Upper lobe of right lung (tissue), 1 donor: ENCODE measurements at places on chromosomes 6 and 20. TPM values are rescaled to one million over a fixed set of nuclear protein-coding genes. Genes with fewer than 3 reads are reported as not detected.

- no peak overlapping the region for H3K27ac ChIP-seq
- no peak overlapping the region for H3K4me3 ChIP-seq
- H3K4me1 ChIP-seq = no peaks in the 10 kb centered on the region
Measured at GRCh38 chr6:113893451-113893850, 36.3 kb downstream of the MARCKS start.

GRCh38 chr6:52475307-52475706 is 55.2 kb downstream of the EFHC1 start:
- H3K4me1 ChIP-seq = no peaks in the 10 kb centered on the region
- no peak overlapping the region for H3K27ac ChIP-seq

Gene BLOC1S5
- total RNA-seq = 10.7 TPM

GRCh38 chr20:57835074-57835452 is 125.2 kb upstream of the PMEPA1 start:
- no peak overlapping the region for H3K27ac ChIP-seq
- no peaks in the 10 kb centered on the region for H3K4me1 ChIP-seq
- no peaks in the 10 kb centered on the region for H3K36me3 ChIP-seq
- DNase-seq = no peak
- H3K27me3 ChIP-seq = no peaks in the 10 kb centered on the region

DNA sequence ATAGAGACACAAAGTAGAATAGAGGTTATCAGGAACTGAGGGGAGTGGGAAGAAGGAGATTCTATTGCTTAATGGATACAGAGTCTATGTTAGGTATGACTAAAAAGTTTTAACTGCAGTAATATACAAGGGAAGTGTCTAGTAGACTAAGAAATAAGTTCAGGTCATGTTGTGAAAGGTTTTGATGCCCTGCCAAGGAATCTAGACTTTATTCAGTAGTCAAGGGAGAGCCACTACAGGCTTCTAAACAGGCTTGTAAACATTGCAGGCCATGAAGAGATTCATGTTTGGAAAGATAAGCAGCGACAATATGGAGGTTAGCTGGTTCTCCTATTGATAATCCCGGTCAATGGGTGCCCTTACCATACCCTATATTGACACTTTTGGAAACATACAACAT is 352.8 kb upstream of the SOX4 start:
- H3K27ac ChIP-seq = no peak overlapping the region
- no peak overlapping the region for H3K4me3 ChIP-seq
- H3K27me3 ChIP-seq = no peaks in the 10 kb centered on the region
- no peaks in the 10 kb centered on the region for H3K4me1 ChIP-seq

DNA sequence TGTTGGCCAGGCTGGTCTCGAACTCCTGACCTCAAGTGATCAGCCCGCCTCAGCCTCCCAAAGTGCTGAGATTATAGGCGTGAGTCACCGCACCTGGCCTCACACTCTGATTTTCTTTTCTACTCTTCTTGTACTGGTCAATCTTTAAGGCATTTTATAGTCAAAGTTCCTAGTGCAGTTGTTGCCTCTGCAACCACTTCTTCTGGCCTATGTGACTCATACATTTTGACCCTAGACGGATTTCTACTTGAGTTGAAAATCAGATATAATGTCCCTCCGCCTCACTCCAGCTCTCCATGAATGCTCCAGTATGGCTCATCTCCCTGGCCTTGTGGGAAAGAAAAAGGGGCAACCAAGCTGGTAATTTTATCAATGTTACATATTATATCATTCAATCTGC is 42.4 kb downstream of the TNFRSF21 start:
- H3K4me1 ChIP-seq = peaks cover 3% of the 10 kb centered on the region
- no peak overlapping the region for H3K4me3 ChIP-seq
- no peaks in the 10 kb centered on the region for H3K36me3 ChIP-seq

GRCh38 chr6:122222761-122223160 is 176.7 kb upstream of the HSF2 start:
- DNase-seq = no peak
- H3K4me1 ChIP-seq = no peaks in the 10 kb centered on the region
- no peak overlapping the region for H3K4me3 ChIP-seq

GRCh38 chr20:17444091-17444490 is 87.1 kb downstream of the BFSP1 start:
- H3K27me3 ChIP-seq = peaks cover 12% of the 10 kb centered on the region
- no peak overlapping the region for H3K4me3 ChIP-seq
- no peaks in the 10 kb centered on the region for H3K36me3 ChIP-seq
- H3K27ac ChIP-seq = no peak overlapping the region
- DNase-seq = no peak
- H3K4me1 ChIP-seq = no peaks in the 10 kb centered on the region

DNA sequence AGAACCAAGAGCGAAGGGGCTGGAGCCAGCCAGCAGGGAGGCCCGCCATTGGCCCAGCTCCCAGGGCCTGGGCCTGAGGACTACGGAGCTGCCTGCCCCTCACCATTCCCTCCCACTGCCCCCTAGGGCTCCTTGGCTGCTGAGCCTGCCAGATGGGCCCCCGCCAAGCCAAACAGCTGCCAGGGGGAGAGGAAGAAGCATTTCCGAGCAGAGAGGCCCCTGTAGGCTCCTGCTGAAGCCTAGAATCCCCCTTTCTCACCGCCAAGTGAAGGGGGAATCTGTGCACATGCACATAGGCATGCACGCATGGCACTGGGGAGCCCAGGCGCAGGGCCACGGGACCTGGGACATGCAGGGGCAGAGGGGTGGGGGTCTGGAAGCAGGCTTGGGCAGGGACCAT is 28.5 kb upstream of the MRPS18A start:
- DNase-seq = peak; percentile 61
- no peaks in the 10 kb centered on the region for H3K36me3 ChIP-seq
- peaks cover 14% of the 10 kb centered on the region for H3K4me1 ChIP-seq
- no peak overlapping the region for H3K27ac ChIP-seq
- no peak overlapping the region for H3K4me3 ChIP-seq

Gene ADGB
- total RNA-seq = not detected

GRCh38 chr6:88741071-88741470 is 222.3 kb downstream of the RNGTT start:
- H3K36me3 ChIP-seq = peaks cover 5% of the 10 kb centered on the region
- no peaks in the 10 kb centered on the region for H3K27me3 ChIP-seq
- no peak overlapping the region for H3K4me3 ChIP-seq
- no peak for DNase-seq
- H3K4me1 ChIP-seq = no peaks in the 10 kb centered on the region

Gene KCNK5
- total RNA-seq = 10.0 TPM

Gene ANGPT4
- total RNA-seq = 0.81 TPM

Gene MUC22
- total RNA-seq = not detected

GRCh38 chr6:145372671-145373151 is 362.6 kb downstream of the EPM2A start:
- H3K27ac ChIP-seq = no peak overlapping the region
- DNase-seq = no peak
- no peak overlapping the region for H3K4me3 ChIP-seq

- H3K36me3 ChIP-seq = no peaks in the 10 kb centered on the region
- H3K4me1 ChIP-seq = no peaks in the 10 kb centered on the region
- no peak overlapping the region for H3K27ac ChIP-seq
- DNase-seq = peak; percentile 74
- peaks cover 17% of the 10 kb centered on the region for H3K27me3 ChIP-seq
Measured at GRCh38 chr20:18276821-18277220, 11.5 kb upstream of the ZNF133 start.

DNA sequence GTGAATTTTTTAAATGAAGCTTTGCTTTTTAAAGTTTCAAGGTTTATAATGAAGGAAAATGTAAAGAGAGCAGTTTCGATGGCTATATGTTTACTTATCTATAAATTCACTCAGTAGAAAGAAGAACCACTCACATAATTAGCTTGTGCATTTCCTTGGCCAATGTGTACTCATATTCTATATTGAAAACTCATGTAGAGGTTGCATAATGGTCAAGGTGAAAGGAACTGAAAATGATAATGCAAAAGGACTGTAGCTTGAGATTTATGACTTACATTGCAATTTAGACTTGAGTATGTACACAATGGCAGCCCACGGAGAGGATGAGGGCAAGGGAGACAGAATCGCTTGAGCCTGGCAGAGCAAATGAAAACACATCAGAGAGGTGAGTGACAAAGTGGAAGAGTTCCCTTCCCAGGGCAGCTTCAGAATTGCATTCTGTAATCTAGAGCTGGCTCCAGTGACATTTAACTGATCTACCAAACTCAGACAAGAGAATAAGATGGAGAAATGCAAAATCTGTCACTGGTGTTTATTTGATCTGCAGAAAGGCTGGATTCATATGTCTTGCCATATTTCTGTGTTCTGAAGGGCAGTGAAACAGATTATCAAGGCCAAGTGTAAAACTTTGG is 191.8 kb downstream of the TMEM200A start:
- no peak overlapping the region for H3K27ac ChIP-seq
- no peak for DNase-seq
- H3K4me1 ChIP-seq = no peaks in the 10 kb centered on the region
- no peak overlapping the region for H3K4me3 ChIP-seq

- no peak for DNase-seq
- no peaks in the 10 kb centered on the region for H3K4me1 ChIP-seq
- no peak overlapping the region for H3K27ac ChIP-seq
- H3K36me3 ChIP-seq = no peaks in the 10 kb centered on the region
Measured at GRCh38 chr20:47851774-47852173, 66.5 kb upstream of the SULF2 start.

Gene BPIFB4
- total RNA-seq = not detected

DNA sequence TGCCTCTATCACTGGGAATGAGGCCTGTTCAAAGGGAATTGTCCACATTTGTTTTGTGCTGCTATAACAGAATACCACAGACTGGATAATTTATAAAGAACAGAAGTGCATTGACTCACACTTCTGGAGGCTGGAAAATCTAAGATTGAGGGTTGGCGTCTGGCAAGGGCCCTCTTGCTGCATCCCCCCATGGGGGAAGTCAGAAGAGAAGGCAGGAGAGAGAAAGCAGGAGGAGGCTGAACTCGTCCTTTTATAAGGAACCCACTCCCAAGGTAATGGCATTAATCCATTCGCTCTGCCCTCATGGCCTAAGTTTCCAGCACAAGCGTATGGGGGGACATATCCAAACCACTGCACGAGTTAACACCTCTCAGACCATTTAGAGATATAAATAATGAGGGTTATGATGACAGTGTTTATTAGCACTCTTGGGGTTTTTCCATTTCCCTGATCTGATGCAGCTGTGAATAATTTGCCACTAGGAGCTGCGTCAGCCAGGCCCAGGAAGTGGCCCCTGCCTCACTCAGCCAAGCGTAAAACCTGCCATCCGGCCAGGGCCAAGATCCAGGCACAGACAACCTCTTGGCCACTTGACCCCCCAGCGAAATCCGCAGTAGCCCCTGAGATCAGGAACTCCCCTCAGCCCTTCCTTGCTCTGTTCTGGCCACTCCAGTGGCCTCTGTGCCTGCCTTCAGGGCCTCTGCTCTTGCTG is 14.2 kb upstream of the SLCO4A1 start:
- DNase-seq = no peak
- peaks cover 25% of the 10 kb centered on the region for H3K4me1 ChIP-seq
- H3K27me3 ChIP-seq = no peaks in the 10 kb centered on the region
- H3K4me3 ChIP-seq = no peak overlapping the region
- H3K36me3 ChIP-seq = no peaks in the 10 kb centered on the region

- no peak overlapping the region for H3K27ac ChIP-seq
- H3K36me3 ChIP-seq = no peaks in the 10 kb centered on the region
- no peak overlapping the region for H3K4me3 ChIP-seq
Measured at GRCh38 chr6:7341989-7342742, 29.2 kb upstream of the SSR1 start.

Gene ARFRP1
- total RNA-seq = 49.4 TPM

DNA sequence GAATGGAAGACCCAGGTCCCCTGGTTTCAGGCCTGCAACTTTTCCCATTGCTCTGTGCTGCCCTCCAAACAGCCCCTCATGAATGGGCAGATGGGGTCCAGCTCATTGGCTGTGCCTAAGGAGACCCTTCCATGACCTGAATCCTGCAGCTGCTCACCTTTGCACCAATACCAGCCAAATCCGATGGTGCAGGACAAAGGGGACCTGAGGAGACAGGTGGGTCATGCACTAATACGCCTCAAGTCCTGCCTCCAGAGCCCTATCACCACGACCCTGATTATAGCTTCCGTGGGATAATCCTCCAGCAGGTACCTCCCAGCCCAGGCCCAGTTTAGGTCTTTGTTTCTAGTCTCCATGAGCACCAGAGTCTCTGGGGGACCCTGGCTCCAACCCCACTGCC is 16.8 kb downstream of the TREM1 start:
- H3K27me3 ChIP-seq = no peaks in the 10 kb centered on the region
- H3K4me1 ChIP-seq = no peaks in the 10 kb centered on the region
- H3K36me3 ChIP-seq = no peaks in the 10 kb centered on the region
- DNase-seq = no peak
- H3K4me3 ChIP-seq = no peak overlapping the region
- no peak overlapping the region for H3K27ac ChIP-seq

GRCh38 chr20:41085606-41086005 is 51.7 kb upstream of the PLCG1 start:
- H3K4me3 ChIP-seq = no peak overlapping the region
- H3K4me1 ChIP-seq = peaks cover 12% of the 10 kb centered on the region
- H3K27me3 ChIP-seq = no peaks in the 10 kb centered on the region
- DNase-seq = no peak
- peaks cover 71% of the 10 kb centered on the region for H3K36me3 ChIP-seq

Gene GTSF1L
- total RNA-seq = not detected

DNA sequence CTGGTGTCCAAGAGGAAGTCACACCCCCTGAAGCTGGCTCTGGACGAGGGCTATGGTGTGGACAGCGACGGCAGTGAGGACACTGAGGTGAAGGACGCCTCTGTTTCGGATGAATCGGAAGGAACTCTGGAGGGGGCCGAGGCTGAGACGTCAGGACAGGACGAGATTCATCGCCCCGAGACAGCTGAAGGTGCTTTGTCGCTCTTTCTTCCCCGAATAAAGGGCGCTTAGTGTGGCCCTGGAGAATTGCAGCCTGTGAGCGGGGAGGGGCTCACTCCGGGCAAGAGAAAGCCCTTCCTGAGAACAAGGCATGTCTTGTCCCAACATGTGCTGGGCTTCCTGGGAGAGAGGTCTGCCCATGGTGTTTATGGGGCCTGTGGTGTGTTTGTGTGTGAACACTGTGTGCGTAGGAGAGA is 41.4 kb downstream of the MYT1 start:
- no peak overlapping the region for H3K27ac ChIP-seq
- H3K4me3 ChIP-seq = no peak overlapping the region
- H3K27me3 ChIP-seq = peaks cover 4% of the 10 kb centered on the region
- no peak for DNase-seq

- DNase-seq = no peak
- H3K4me1 ChIP-seq = no peaks in the 10 kb centered on the region
- no peaks in the 10 kb centered on the region for H3K36me3 ChIP-seq
- H3K27me3 ChIP-seq = no peaks in the 10 kb centered on the region
Measured at GRCh38 chr20:59771506-59772372, 161.7 kb downstream of the SYCP2 start.

- H3K4me3 ChIP-seq = no peak overlapping the region
- H3K36me3 ChIP-seq = no peaks in the 10 kb centered on the region
- no peak overlapping the region for H3K27ac ChIP-seq
- DNase-seq = no peak
Measured at GRCh38 chr20:17885544-17885943, 83.0 kb downstream of the SNX5 start.
